ENCODE measurements at places on chromosomes 1 and 21.

DNA sequence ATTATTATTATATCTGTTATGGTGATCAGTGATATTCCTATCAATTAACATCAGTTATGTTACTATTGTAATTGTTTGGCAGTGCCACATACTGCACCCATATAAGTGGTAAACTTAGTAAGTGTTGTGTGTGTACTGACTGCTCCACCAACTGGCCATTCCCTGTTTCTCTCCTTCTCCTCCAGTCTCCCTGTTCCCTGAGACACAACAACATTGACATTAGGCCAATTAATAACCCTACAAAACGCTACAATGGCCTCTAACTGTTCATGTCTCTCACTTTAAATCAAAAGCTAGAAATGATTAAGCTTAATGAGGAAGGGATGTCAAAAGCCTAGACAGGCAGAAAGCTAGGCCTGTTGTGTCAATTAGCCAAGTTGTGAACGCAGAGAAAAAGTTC is 6.6 kb upstream of the THRAP3 start:
- DNase-seq: no peak

- DNase-seq: no peak
These were observed 7.0 kb downstream of the OLFML2B start for GRCh38 chr1:162016631-162017030.

GRCh38 chr1:2589431-2590232 is 3.1 kb downstream of the PRXL2B start:
- DNase-seq: no peak

- no peak for DNase-seq
These were observed 4.8 kb downstream of the RSPO1 start for GRCh38 chr1:37629726-37630425.

DNA sequence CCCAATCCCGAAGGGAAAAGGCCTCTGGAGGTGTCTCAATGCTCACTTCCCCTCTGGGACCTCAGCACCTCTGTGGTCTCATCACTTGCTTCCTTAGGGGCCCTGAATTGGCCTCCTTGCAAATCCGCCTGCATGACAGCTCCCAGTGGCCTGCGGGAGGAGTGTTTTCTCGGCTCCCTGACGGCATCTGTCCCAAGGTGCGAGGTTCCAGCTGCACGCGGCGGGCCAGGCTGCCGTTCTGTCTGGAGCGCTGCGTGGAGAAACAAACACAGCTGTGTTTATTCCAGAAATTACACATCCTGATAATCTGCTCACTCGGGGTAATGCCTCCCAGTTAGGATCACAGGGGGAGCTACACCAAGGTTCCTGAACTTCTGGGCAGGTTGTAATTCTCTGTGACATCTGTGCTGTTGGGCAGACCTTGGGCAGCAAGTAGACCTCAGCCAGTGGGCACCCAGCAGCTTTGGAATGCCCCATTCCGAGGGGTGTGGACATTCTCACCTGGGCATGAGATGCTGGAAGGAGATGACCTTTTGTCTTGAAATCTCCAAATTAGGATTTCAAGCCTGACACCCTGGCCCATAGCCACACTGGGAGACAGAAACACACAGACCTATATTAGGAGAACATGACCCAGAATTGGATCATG is 18.2 kb downstream of the EPHB2 start:
- DNase-seq: no peak

DNA sequence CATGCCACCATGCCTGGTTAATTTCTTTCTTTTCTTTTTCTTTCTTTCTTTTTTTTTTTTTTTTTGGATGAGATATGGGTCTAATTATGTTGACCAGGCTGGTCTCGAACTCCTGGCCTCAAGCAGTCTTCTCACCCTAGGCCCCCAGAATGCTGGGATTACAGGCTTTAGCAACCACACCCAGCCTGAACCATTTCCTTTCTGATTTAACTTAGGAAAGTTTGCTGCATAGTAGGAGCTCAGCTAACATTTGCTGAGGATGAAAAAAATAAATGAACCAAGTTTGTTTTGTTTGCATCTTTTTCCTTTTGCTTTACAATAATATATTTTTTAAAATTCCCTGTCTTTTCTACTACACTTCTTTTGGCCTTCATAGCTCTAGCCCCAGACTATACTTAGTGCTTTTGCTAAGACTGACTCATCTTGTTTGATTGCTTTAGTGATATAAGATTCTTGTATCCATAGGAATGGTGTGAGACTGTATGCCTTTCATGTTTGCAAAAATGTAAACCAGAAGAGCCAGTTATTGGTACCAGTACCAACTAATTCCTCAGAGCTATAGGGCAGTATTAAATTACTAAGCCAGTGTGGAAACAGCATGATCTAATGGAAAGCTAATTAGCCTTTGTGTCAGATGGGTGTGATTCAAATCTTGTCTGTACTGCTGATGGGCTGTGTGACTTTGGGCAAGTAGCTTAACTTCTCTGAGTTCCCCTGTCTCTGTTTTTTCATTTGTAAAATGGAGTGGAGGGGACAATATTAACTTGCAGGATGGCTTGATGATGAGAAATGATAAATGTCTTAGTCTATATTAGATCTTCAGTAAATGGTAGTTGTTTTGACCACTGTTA is 66.9 kb downstream of the NFIA start:
- no peak for DNase-seq

GRCh38 chr21:35663856-35664606 is 396.3 kb downstream of the SETD4 start:
- peak; percentile 93 for DNase-seq

DNA sequence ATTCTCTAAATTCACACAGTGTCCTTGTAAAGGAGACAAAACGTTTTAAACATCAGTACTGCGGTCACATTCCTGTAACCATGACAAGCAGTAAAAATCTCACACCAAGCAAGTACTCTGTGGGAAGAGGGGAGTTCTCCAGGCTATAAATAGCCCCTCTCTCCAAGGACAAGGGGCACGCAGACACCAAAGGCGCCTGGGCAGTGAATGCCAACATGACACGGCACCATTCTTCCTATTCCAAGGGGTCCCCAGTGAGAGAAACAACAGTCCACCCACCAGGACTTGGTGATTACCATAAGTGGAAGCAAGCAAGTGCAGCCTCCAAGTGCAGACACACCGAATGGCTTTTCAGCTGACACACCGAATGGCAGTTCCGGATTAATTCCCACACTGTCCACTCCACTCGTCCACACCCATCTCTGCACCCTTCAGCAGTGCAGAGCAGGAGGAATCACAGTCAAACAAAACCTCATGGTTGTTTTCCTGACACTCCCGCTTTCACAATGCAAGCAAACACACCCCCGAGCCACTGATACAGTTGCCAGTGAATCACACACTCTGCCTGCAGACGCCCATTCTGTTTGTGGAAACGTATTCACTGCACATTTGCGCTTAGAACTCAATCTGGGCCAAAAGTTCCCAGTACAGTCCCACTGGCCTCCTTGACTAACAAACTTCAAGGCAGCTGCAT is 1.8 kb downstream of the PTTG1IP start:
- DNase-seq: peak; percentile 82

GRCh38 chr1:147316968-147317367 is 74.5 kb downstream of the CHD1L start:
- no peak for DNase-seq

- no peak for DNase-seq
These were observed 57.8 kb downstream of the MROH9 start for GRCh38 chr1:170993151-170993550.

- peak; percentile 63 for DNase-seq
These were observed 9.5 kb downstream of the RNU1-2 start for GRCh38 chr1:16905110-16905867.

DNA sequence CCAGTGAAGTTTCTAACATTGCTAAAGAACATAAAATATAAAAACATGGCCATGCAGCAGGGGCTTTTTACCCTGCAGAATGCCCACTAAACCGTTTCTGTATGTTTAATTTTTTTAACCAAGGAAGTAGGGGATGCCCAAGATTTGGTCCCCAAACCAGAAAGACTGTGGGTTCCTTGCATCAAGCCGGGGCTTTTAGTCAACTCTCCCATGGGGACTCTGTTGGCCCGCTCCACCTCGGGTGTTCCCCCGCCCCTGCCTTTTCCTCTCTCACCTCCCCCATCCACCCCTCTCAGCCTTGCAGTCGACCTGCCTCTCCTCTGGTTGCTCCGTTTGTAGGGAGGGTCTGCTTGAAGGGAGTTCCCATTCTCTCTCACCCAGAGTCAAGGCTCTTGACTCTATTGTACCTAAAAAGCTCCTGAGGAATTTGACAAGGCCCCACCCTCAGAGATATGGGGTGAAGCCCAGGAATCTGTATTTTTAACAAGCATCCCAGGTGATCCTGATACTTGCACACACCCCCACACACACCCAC is 117.5 kb downstream of the TOMM20 start:
- DNase-seq: no peak

DNA sequence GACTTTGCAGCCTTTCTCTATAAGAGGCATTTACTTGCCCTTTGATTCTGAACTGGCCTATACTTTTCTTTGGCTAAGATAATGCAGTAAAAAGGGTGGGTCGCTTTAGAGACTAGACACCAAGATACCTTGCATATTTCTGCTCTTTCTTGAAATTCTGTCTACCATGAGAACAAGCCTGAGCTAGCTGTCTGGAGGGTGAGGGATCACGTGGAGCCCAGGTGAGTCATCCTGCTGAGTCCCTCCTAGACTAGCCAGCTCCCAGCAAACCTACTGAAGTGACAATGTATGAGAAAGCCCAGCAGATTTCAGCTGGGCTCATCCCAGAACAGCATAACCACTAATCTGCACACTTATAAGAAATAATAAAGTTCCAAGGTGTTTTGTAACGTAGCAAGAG is 408.0 kb upstream of the KAZN start:
- no peak for DNase-seq

DNA sequence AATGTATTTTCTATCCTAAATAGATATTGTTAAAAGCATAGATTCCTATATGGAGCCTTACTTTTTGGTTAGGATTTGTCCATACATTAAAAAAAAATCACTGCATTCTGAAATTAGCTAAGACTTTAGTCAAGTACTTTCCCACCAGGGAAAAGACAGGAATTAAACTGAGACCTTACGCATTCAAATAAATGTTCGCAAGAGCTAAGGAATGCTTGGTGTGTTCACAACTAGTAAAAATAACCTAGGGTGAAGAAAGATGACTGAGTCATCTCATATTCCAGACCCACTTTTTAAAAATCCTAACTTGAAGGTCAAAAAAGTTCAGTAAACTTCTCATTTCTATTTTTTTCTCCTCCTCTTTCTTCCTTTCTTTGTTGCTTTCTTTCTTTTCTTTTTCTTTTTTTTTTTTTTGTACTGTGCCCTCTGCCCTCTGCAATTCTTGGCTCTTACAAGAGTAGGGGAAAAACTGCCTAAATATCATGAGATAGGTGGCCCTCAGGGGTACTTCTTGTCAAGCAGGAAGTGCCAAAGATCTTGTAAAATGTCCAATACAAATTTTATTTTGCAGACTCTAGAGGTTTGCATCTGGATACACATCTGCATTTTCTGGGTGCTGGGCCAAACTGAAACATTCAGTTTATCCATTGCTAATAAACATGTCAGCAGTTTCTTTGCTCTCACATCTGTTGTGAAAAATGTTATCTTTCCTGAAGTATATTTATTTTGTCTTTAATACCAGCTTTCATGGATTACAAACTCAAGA is 121.4 kb upstream of the GORAB start:
- no peak for DNase-seq

DNA sequence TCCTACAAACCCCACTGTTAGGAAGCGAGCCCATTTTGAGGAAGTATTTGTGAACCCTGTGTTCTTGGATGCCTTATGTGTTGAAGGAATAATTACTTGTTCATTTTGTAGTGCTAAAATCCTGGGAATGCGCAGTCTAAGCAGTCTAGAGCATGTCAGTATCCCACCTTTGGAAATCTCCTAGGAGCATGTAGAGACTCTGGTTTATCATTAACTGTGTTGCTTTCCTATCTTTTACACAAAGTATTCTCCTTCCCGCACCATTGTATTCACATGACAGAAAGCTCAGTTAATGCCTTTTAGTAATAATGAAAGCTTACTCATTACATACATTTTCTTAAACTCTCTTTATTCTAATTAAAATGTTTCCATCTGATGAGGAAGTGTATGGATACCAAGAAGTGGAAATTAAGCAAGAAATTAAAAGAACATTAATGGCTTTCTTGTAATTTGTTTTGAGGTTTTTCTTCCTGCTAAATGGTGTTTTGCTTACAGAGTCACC is 99.4 kb downstream of the CAMTA1 start:
- no peak for DNase-seq

DNA sequence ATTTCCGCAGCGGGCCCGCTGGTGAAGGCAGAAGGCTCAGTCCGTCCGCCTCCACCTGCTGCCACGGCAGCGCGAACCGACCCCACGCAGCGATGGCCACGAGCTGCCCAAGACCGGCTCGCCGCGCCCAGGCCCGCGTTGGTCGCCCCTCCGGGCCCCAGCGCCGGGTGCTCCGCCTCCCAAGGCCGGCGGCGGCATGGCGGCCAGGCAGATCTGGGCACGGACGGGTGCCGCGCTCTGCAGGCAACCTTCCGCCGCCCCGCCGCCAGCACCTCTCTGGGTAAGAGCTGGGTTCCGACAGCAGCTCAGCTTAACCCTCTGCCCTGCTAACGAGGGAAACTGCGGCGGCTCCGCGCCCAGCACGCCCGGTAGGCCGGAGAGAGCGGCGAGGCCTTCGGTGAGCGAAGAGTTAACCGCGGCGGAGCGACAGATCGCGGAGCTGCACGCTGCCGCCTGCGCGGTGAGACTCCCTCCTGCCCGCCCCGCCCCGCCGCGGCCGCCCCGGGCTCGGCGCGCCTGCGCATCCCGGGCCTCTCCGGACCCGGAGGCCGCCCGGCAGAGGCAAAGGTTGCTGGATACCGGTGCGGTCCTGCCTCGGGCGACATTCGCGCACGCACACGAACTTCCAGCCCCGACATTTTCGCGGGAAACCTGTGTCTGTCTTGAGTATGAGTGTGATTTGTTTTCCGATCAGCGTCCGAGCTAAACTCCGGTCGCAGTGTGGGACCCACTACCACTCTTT is at the start of gene C1orf53:
TSS of gene C1orf53 (plus strand) at position 177 of the 742 bp plus-strand sequence. CDS start at position 197, 20 bp downstream.
- peak; percentile 89 for DNase-seq

DNA sequence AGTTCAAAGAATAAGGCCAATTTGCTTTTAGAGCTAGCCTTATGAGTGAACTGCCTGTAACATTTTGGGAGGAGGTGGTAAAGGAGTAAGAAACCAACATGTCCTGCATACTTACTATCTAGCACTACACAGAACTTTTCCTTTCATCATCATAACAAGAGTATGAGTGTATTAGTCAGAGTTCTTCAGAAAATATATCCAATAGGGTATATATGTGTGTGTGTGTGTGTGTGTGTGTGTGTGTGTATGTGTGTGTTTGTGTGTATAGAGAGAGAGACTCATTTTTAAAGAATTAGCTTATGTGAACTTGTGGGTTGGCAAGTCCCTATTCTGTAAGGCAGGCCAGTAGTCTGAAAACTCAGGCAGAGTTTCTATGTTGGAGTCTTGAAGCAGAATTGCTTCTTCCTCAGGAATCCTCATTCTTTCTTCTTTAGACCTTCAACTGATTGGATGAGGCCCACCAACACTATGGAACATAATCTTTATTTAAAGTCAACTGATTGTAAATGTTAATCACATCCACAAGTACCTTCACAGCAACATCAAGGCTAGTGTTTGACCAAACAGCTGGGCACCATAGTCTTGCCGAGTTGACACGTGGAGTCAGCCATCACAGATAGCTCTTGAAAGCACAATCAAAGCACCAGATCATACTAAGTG is 121.9 kb downstream of the CYYR1 start:
- no peak for DNase-seq

GRCh38 chr1:22489278-22489677 is 37.6 kb downstream of the ZBTB40 start:
- no peak for DNase-seq

Data from inflammatory macrophage (primary cell).